ENCODE measurements at places on chromosomes 2 and 18.

- no peaks in the 10 kb centered on the region for H3K4me1 ChIP-seq
- no peak overlapping the region for H3K4me3 ChIP-seq
- no peaks in the 10 kb centered on the region for H3K36me3 ChIP-seq
- H3K27me3 ChIP-seq: no peaks in the 10 kb centered on the region
- DNase-seq: no peak
Measured at GRCh38 chr2:206993964-206994363, 54.6 kb downstream of the CPO start.

DNA sequence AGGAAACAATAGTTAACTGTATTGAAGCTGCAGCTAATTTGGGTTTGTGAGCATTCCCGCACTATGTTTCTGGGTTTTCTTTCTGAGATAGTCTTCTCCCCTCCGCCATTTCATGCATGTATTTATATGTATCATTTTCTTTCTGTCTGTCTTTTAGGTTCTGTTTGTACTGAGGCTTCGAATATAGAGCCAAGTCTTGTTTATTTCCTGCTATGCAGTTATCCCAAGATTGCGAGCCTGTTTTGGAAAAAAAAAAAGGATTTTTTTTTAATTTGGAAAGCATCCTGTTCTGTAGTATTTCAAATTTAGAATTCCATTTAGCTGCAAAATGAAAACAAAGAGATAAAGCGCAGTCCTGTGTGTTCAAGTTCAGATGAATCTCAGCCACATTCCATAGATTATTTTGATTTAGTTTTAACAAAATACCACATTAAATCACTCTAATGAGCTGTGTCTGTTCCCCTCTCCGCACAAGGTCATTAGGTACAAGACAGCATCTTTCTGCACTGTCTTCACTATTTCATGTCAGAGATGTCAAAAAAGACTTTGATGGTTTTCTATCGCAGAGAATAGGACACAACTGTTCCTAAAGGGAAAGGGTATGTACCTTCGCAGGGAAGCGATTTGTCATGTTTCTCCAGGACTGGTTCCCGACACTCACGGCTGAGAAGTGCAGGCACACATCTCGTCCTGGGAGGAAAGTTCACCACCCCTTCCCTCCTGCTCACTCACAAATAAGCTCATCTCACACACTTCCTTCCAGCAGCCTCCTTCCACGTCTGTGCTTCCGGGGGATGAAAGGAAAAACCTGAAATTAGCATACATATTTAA is 443.4 kb downstream of the ZNF516 start:
- H3K27ac ChIP-seq: no peak overlapping the region

DNA sequence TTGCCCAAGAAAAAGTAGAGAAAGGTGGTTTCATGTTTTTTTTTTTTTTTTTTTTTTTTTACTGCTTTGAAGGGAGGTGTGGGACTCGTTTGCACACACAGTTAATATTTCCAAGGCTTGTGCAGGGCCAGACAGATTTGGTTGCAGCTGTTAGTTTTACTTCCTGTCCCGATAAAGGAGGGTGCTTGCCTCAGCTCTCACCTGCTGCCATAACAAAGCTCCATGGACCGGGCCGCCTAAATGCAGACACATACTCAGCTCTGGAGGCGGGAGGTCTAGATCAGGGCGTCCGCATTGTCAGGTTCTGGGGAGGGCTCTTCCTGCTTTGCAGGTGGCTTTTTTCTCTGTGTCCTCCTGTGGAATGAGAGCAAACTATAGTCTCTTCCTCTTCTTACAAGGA is 69.9 kb downstream of the ODC1 start:
- H3K4me1 ChIP-seq: peaks cover 6% of the 10 kb centered on the region
- no peak overlapping the region for H3K4me3 ChIP-seq
- no peaks in the 10 kb centered on the region for H3K36me3 ChIP-seq
- DNase-seq: no peak
- H3K27me3 ChIP-seq: no peaks in the 10 kb centered on the region
- no peak overlapping the region for H3K27ac ChIP-seq

DNA sequence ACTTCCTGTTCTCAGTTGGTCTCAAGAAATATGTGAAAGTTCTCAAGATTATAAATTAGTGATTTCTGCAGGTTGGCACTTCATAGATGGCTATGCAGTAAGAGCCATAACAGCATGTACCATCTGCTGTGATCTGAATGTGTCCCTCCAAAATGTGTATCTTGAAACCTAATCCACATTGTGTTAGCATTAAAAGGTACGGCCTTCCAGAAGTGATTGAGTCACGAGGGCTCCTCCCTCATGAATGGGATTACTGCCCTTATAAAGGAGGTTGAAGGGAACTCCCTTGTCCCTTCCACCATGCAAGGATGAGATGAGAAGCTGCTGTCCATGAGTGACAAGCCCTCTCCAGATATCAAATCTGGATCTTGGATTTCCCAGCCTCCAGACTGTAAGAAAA is 45.0 kb downstream of the METTL4 start:
- H3K4me1 ChIP-seq: no peaks in the 10 kb centered on the region
- DNase-seq: no peak
- no peaks in the 10 kb centered on the region for H3K27me3 ChIP-seq
- H3K27ac ChIP-seq: no peak overlapping the region
- H3K4me3 ChIP-seq: no peak overlapping the region
- no peaks in the 10 kb centered on the region for H3K36me3 ChIP-seq

DNA sequence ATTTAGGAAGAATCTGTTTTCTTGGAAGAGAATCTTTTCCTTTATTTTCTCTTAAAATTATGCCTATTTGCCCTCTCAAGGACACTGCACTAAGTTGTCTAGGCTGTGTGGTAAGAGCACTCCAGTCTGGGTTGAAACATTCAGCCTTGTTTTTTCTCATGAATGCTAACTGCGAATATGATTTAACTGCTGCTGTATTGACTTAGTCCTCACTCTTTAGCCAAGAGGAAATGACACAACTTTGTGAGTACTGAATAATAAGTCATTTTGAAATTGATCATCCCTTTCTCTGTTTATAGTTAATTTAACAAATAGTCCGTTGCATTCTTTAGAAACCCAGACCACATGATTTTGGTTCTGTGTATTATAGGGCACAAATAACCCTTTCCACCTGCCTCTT is 4.5 kb upstream of the RND3 start:
- no peaks in the 10 kb centered on the region for H3K36me3 ChIP-seq
- no peaks in the 10 kb centered on the region for H3K27me3 ChIP-seq
- no peak for DNase-seq
- no peaks in the 10 kb centered on the region for H3K4me1 ChIP-seq

DNA sequence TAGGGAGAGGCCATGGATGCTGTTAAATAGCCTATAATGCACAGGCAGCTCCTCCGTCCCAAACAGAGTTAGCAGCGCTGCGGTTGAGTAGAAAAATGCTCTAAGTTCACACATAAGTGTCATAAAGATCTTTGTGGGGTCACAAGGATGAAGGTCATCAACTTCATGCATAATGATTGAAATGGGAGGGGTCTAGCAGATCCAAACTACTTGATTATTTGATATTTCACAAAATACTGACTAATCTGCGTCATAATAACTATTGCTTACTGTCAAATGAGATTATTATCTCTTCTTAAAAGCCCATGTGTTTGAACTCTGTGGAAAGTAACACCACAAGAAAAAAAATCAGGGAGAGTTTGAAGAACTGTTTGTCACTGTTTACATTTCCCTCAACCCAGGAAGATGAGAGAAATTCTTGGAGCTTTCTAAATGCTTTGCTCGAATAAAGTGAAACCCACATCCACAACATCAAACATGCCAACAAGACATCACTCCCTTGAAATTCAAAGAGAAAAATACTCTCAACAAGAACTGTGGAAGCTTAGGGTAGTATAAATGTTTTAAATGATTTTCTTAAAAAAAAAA is 50.5 kb upstream of the CREB1 start:
- peak; percentile 25 for DNase-seq
- peaks cover 49% of the 10 kb centered on the region for H3K4me1 ChIP-seq
- H3K4me3 ChIP-seq: no peak overlapping the region
- H3K27ac ChIP-seq: peak overlapping the region; percentile 66
- H3K36me3 ChIP-seq: no peaks in the 10 kb centered on the region
- H3K27me3 ChIP-seq: no peaks in the 10 kb centered on the region

GRCh38 chr18:25732862-25733261 is 357.6 kb downstream of the SS18 start:
- H3K27me3 ChIP-seq: no peaks in the 10 kb centered on the region
- no peak overlapping the region for H3K4me3 ChIP-seq
- no peaks in the 10 kb centered on the region for H3K4me1 ChIP-seq
- no peak for DNase-seq
- no peaks in the 10 kb centered on the region for H3K36me3 ChIP-seq

GRCh38 chr2:241218131-241219029 is 29.9 kb downstream of the ANO7 start:
- H3K4me3 ChIP-seq: peak overlapping the region; percentile 57
- H3K27ac ChIP-seq: peak overlapping the region; percentile 66
- DNase-seq: peak; percentile 73
- no peaks in the 10 kb centered on the region for H3K4me1 ChIP-seq
- no peaks in the 10 kb centered on the region for H3K27me3 ChIP-seq
- H3K36me3 ChIP-seq: no peaks in the 10 kb centered on the region

Measured in Caco-2 (cell line).